ENCODE measurements at places on chromosomes 4 and X. TPM values are rescaled to one million over a fixed set of nuclear protein-coding genes. Genes with fewer than 3 reads are reported as not detected.
A peak's percentile ranks its signal among the peaks of the same experiment; 100 is the strongest.

DNA sequence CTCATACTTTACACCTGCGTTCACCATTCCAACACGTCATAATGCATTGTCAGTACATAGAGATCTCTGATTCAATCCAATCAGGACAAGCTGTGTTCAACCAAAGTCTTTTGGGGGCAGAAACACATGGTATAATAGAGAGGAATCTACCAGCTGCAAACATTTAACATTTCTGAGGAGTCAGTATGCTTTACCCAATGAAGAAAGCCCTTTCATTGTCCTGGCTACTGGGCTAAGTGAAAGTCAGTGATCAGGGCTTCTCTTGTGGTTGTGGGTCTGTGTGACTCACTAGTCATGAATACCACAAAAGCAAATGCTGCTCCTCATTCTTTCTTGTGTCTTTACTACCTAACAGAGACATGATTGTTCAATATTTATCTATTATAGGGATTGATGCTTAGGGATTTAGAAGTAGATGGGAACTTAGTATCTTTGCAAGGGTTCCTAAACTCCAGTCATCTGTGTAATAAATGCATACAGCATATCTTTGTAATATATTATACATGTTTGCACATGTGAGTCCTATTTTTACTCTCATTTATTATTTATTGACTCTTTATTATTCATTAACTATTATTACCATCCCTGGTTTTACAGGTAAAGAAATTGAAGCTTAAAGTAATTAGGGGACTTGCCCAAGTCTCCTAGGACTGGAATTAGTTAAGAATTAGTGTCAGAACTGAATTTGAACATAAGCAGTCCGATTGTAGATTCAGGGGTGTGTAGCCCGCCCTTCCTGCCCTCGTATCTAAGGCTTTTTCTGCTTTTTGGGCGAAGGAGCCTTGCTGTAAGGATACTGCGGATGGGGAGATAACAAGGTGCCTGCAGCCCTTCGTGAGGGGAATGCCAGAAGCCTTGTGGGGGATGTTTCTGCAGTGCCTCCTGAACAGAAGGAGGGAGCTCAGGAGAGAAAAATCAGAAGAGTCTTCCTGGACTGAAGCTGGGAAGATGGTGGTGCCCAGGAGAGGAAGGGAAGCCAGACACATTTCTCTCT is 353.1 kb upstream of the BOD1L1 start:
- no peak for DNase-seq

DNA sequence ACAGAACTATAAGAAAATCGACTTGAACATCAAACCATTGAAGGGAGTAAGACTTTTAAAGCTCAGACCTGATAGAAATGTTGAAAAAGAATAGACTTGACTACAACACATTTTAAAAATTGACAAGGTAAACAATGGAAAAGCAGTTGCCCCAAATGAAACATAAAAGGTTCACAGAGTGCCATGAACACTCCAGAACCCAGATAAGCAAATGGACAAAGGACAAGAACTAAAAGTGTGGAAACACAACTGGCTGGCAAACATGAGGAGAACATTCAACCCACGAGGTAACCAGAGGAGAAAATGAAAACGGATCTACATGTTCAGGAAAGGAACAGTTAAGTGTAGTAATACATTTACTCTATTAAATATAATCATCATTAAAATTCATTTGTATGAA is 26.5 kb downstream of the SCARB2 start:
- no peak for DNase-seq

JAKMIP1 gene
- total RNA-seq = 0.59 TPM

PPARGC1A gene
- total RNA-seq = 41.6 TPM

DNA sequence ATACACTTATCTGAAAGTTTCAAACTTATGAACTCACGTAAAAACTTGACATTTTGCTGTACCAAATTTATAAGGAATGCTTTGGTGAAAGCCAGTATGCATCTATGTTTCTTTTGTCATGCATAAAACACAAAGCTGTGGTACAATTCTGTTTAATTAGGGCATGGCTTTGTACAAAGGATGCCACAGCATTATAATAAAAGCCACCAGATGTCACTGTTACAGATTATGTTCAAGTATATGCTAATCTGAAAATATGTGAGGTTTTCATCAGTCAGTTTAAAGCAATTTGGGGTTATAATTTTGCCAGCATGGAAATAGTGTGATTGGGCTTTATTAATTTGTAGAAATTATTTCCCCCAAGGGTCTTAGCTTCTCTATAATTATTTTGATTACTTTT is 69.0 kb downstream of the ATOH1 start:
- DNase-seq = no peak

BCLAF3 gene
- 3.3 TPM for total RNA-seq

GRCh38 chr4:3442959-3443749 is 1.4 kb downstream of the HGFAC start:
- no peak for DNase-seq

DNA sequence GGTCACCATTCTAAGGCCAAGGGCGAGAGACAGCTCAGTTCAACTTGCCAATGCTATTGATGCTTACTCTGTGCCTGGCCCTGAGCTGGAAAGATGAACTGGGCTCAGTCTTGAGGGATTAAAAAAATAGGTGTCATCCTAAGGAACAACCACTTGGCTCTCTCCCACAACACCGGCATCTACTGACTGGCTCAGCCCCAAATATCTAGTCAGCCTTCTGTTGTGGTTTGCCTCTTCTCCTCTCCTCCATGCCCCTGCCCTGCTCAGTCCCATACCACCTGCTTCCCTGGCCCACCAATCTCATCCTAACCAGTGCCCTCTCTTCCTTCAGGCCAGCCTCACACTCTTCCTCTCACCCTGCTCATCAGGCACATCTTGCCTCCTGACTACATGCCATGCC is 29.6 kb downstream of the KDM5C start:
- no peak for DNase-seq

DNA sequence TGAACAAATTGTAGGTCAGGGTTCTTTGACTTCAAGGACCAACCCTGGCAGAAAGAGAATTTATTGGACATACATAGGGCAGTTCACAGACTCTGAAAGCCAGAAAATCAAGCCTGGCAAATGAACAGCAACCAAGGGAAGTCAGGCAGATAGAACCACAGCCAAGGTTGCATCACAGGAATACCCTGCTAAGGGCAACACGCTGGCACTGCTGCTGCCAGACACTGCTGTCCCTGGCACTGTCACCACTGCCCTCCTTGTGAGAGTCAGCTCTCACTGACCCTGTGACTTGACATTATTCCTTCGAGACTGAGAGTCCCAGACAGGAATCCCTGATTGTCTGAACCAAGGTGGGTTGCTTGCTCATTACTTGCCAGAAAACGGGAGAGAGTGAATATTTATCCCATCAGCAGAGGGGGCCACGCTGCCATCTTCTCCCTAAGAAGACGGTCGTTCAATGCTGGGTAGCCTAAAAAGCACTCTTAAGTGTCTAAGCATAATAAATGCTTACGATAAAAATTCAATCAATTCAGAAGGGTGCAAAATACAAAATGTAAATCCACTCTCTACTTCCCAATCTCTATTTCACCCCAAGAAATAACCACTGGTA is 23.2 kb upstream of the PTTG2 start:
- DNase-seq = no peak

DNA sequence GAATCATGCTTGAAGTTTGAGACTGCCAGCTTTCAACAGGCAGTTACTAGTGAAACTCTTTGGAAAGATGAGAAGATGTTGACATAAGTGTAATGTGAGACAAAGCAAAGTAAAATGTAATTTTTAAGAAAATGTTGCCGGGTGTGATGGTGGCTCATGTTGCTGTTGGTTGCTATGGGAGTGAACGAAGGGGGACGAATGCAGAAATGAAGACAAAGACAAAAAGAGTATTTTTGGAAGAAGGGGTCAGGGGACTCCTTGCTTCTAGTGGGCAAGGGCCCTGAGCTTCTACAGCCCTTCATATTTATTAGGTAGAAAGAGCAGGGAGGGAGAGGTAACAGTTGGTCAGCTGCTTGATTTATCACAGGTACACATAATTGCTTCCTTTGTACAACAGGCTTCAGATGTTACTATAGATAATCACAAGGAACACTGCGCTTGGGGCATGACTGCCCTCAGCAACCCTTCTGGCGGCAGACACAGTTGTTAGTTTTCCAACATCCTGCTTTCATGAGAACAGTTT is 11.9 kb upstream of the UGDH start:
- DNase-seq = no peak

DNA sequence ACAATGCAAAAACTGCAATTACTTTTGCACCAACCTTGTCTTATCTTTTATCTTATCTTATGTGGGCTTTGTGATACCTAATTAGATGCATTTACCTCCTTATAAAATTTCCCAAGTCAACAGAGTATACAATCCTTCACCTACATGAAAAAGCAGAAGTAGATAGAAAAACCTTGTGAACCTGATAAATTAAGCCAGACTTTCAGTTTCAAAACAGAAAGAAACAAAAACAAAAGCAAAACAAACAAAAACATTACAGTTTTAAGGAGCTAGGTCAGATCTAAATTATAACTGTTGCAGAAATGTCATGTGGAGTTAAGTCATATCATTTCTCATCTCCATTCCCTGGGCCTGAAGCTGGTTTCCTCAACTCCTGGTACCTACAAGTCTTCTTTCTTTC is 24.9 kb upstream of the CXXC4 start:
- DNase-seq = no peak

ZMAT1 gene
- total RNA-seq = 4.4 TPM

- peak; percentile 75 for DNase-seq
Measured at GRCh38 chr4:127533028-127533700, 99.6 kb upstream of the INTU start.

GRCh38 chr4:148287111-148287510 is 155.1 kb downstream of the NR3C2 start:
- DNase-seq = no peak

HSFX4 gene
- not detected for total RNA-seq

- no peak for DNase-seq
Measured at GRCh38 chrX:14864631-14865030, 8.2 kb downstream of the FANCB start.

- DNase-seq = no peak
Measured at GRCh38 chr4:187059021-187059420, 335.4 kb upstream of the FAT1 start.

DNA sequence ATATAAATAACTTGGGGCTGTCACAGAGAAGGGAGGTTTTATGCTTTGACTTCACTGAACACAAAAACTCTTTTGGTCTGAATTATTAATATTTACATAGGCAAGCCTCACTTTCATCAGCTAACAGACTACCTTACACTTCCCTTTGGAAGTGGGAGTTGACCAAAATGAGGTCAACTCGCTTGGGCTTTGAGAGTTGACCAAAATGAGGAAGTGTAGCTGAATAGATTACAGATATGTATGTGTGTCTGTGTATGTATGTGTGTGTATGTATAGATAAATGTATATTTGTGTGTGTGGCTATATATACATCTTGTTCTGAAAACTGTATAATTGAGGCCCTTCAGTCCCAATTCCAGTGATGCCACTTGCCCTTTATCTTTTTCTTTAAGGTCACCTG is 113.3 kb upstream of the IL13RA1 start:
- DNase-seq = no peak

DNA sequence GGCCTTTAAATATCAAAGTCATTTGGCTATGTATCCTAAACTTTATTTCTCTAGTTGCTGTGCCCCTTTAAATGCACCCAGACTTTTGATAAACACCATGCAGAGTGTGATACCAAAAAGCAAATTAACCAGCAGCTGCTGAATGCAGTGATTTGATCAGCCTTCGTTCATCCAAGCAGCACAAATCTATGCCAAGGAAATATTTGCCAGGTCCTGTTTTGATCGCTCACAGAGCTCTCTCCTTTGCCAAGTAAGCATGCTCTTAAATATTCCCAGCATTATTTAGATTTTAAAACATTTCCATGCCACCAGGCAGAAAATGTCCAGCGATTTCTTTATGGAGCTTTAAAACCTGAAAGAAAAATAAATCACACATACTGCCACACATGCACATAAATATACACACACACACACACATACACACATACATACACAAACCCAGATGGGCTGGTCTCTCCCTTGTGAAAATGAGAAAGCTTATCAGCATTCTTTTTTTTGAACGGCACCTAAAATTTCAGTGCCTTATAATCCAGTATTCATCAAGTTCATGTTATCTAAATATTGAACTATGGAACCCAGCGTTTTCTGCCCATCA is 35.7 kb downstream of the BTC start:
- no peak for DNase-seq

Data from right atrium auricular region (tissue), 2 donors.